Right cardiac atrium (tissue), 5 donors: ENCODE measurements at places on chromosomes 7 and 10. TPM values are rescaled to one million over a fixed set of nuclear protein-coding genes. Genes with fewer than 3 reads are reported as not detected.
A peak's percentile ranks its signal among the peaks of the same experiment; 100 is the strongest.

DTX2 gene
- total RNA-seq = 10.7 TPM

IFIT1 gene
- total RNA-seq = 29.6 TPM

OLAH gene
- not detected for total RNA-seq

HTRA1 gene
- 45.0 TPM for total RNA-seq

TMEM213 gene
- total RNA-seq = not detected

VTI1A gene
- total RNA-seq = 17.6 TPM

CXCL12 gene
- 154 TPM for total RNA-seq

PLAC9 gene
- 47.5 TPM for total RNA-seq

TMEM139 gene
- 5.9 TPM for total RNA-seq

CCZ1B gene
- 51.3 TPM for total RNA-seq

NAT16 gene
- not detected for total RNA-seq

- no peak for DNase-seq
Observed at GRCh38 chr10:118568327-118568848, 27.1 kb downstream of the PRLHR start.

- DNase-seq = no peak
Observed at GRCh38 chr7:155996718-155997280, 184.5 kb upstream of the SHH start.

DNA sequence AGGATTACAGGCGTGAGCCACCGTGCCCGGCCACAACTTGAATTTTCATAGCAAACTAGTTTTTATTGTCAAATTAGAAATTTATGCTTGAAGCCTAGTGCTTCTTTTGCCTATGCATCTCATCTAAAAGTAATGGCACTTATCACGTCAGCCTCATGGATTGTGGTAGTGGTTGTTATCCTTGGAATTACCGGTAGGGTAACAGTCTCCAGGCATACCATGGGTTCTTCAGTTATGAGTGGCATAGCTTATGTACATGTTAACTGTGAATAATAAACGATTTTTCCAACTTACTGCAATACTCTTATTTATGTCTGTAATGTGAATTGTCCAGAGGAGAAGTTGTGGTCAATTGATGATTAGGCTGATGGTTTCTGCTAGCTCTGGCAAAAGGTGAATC is 63.1 kb downstream of the BMPR1A start:
- DNase-seq = no peak

GRCh38 chr10:12501324-12501723 is 152.0 kb downstream of the CAMK1D start:
- no peak for DNase-seq

GRCh38 chr10:120270906-120271305 is 186.1 kb upstream of the PLPP4 start:
- no peak for DNase-seq

DNA sequence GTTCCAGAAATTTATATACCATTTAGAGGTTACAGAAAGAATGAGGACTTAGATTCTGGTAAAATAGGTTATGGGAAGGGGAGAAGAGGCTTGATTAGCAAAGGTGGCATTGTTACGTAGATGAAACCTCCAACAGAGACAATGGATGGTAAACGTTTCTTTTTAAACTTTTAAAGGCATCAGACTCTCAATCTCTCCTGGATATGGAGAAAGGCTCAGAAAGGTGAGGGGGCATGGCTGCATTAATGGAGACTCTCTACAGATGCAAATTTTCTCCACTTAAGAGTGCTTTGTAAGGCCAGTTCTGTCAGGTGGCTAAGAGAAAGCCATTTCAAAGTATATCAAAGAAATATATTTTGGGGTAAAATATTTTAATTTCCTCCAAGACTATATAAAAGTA is 240.9 kb upstream of the PTER start:
- DNase-seq = no peak

DNA sequence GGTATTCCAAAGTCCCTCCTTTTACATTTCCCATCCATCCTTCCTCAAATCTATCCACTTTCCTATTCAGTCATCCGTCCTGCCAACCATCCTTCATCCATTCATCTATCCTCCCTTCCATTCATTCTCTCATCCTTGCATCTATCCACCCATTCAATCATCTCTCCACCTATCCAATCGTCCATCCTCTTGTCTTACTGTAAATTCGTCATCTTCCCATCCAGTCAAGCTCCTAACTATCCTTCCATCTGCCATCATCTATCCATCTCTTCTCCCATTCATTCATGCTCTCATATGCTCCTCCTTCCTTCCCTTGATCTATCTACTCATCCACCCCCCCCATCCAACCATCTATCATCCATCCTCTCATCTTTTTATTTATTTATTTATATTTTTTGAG is 5.0 kb downstream of the CALHM3 start:
- no peak for DNase-seq

GRCh38 chr7:41921453-41921981 is 218.6 kb upstream of the INHBA start:
- no peak for DNase-seq

GRCh38 chr10:119341459-119342301 is 134.3 kb downstream of the GRK5 start:
- DNase-seq = peak; percentile 91

GRCh38 chr10:34017281-34017680 is 682.8 kb upstream of the NRP1 start:
- DNase-seq = no peak
